CD4-positive, alpha-beta T cell treated with Interleukin-17A for 4 hours (primary cell): ENCODE measurements at places on chromosomes 3 and 15.

DNA sequence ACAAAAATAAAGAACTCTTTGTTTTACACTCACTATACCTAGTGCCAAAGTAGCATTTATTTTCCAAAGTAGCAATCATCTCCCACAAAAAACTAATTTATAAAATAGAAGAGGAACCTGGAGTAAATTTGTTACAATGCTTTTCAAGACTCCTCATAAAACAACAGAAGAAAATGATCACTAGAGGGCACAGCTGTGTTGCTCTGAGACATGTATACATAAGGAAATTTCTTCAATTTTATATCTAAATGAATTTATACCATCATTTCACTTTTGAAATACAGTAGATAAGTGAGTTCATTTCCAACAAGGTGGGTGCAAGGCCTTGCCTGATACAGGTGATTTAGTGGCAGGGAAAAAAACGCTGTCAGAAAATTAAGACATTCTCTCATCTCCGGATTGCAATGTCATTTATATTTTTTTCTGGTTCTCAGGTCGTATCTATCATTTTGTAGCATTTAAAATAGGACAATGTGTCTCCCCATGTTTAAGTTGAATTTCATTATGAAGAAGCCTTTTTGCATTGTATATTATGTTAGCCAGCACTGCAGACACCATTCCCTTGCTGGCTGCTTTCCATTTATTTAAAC, 25.3 kb upstream of the ARHGEF26 start:
- DNase-seq = no peak

- DNase-seq = no peak
These were observed 418.2 kb upstream of the NR2F2 start for GRCh38 chr15:95912280-95912625.

GRCh38 chr3:76664816-76665215, 375.1 kb upstream of the ROBO2 start:
- no peak for DNase-seq

- DNase-seq = no peak
These were observed 133.3 kb upstream of the ADPGK start for GRCh38 chr15:72916897-72917296.

GRCh38 chr3:42682301-42683070, 2.9 kb upstream of the KLHL40 start:
- no peak for DNase-seq

DNA sequence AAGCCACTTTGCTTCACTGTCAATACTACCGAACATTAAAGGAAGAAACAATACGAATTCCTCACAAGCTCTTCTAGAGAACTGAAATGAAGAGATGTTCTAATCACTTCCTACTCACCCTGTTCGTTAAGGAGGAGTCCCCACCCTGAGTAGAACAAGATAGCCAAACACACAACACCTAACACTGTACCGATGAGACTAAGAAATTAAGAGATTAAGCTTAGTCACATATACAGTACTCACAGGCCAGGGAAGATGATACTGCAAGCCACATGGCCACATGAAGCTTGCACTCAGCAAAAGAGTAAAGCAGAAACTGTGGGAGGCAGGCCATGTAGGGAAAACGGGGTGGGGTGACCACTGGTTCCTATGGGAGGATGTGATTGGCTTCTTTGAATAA, 48.0 kb downstream of the CGGBP1 start:
- no peak for DNase-seq

GRCh38 chr15:40121911-40122638, 13.4 kb upstream of the BMF start:
- no peak for DNase-seq

GRCh38 chr3:48595526-48596121, 495 bp upstream of the COL7A1 start:
- DNase-seq = no peak

- DNase-seq = no peak
These were observed 253.6 kb downstream of the MAGI1 start for GRCh38 chr3:65785065-65785645.

GRCh38 chr15:98689431-98689861, 41.1 kb downstream of the IGF1R start:
- no peak for DNase-seq

DNA sequence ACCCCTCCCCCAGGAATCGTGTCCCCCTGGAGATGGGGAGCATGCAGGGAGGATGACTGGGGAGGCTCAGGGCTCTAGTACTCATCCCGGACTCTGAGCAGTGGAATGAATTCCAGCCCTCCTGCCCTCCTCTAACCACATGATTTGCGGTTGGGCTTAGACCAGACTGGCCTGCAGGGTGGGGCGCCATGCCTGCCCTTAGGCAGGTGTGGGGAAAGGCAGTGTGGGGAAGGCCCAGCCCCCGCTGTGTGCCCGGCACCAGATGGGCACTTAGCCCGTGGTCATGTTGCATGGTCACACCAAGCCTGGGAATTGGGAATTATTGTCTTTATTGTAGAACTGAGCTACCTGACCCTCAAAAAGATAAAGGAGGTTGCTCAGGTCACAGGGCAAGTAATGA, 283.8 kb downstream of the TLE3 start:
- DNase-seq = no peak

- no peak for DNase-seq
These were observed 368.9 kb upstream of the PLSCR5 start for GRCh38 chr3:146974001-146974400.

DNA sequence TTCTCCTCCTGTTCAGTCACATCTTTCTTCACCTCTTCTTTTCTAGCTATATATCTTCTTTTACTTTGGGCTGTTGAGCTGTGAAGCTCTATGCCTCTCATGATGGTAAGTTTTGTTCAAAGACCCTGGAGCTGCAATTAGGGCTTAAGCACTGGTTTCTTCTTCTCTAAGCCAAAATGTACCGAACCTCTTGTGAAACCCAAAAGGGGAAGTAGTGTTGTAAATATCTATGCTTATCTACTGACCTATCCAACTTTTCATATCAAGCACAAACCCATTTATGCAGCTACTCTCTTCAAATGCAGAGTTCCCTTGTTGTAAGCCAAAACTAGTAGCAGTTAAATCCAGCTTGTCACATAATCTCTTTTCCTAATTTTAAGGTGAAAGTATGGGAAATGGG, 123.6 kb upstream of the CD96 start:
- no peak for DNase-seq

GRCh38 chr3:196339493-196340254, 1.5 kb upstream of the TM4SF19 start:
- DNase-seq = no peak

- no peak for DNase-seq
These were observed 74.7 kb downstream of the CMTM8 start for GRCh38 chr3:32313169-32313568.

DNA sequence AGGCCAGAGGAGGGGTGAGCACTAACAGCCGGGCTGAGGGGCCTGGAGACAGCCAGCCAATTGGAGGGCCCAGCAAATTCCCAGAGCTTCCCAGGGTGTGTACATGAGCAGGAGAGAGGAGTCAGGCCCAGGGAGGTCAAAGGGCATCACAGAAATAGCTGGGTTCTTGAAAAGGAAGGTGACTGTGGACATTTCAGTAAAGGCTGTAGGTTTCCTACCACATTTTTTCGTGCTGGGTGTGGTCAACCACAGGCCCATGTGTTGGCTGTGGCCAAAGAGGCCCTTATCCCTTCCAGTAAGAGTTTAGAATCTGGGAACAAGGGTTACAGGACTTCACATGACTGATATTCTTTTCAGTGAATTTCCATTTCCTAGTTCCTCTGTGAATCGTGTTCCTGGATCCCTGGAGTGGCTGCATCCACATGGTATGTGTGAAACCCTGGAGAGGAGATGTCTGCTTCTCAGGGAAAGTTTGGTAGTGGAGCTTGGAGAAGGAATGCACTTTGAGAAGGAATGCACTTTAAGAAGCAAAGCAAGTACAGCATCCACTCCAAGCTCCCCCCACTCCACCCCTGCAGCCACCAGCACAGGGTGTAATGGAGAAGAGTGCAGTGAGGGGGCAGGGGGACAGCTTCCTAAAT, 73.2 kb upstream of the HEG1 start:
- DNase-seq = no peak

DNA sequence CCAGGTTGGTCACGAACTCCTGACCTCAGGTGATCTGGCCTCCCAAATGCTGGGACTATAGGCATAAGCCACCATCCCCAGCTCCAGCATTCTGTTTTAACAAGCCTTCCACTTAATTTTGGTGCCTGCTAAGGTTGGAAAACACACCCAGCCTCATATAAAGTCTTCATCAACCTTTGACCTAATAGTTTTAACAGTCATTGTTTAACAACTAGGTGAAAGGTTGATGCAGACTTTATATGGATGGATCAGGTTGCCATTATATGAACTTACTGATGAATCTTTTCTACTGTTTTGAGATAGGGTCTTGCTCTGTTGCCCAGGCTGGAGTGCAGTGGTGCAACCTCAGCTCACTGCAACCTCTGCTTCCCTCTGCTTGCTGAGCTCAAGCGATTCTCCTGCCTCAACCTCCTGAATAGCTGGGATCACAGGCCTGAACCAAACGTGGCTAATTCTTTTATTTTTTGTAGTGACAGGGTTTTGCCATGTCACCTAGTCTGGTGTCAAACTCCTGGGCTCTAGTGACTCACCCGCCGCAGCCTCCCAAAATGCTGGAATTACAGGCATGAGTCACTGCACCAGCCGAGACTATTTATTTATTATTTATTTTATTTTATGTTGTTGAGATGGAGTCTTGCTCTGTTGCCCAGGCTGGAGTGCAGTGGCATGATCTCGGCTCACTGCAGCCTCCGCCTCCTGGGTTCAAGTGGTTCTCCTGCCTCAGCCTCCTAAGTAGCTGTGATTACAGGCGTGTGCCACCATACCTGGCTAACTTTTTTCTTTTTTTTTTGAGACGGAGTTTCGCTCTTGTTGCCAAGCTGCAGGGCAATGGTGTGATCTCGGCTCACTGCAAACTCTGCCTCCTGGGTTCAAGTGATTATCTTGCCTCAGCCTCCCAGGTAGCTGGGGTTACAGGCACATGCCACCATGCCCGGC, 3.1 kb upstream of the RPAP1 start:
- DNase-seq = no peak
